ENCODE measurements at places on chromosomes 7 and 10.

DNA sequence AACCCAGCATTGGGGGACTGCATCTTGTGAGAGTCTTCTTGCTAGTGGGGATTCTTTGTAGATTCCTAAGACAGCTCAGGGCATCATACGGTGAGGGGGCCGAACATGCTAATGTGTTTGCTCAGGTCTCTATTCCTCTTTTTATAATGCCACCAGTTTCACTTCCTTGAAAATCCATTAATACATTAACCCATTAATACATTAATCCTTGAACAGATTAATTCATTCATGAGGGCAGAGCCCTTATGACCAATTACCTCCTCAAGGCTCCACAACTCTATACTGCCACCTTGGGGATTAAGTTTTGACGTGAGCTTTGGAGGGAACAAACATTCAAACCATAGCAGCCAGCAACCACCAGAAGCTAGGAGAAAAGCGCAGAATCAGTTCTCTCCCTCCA, 67.2 kb upstream of the POT1 start:
- no peak for DNase-seq

GRCh38 chr10:117736655-117737054, 194.1 kb downstream of the EMX2 start:
- no peak for DNase-seq

- DNase-seq, result no peak
Observed at GRCh38 chr7:157612664-157613561, 276.1 kb downstream of the DNAJB6 start.

GRCh38 chr7:134768243-134768642, 11.2 kb upstream of the CALD1 start:
- no peak for DNase-seq
